ENCODE measurements at places on chromosomes 5 and 9. TPM values are rescaled to one million over a fixed set of nuclear protein-coding genes. Genes with fewer than 3 reads are reported as not detected.

The SCGB3A2 gene
- not detected for total RNA-seq

The ADAMTS19 gene
- total RNA-seq = not detected

The SGCD gene
- total RNA-seq = not detected

The C9orf50 gene
- total RNA-seq = not detected

The PCDHA6 gene
- not detected for total RNA-seq

The CKMT2 gene
- not detected for total RNA-seq

- DNase-seq = no peak
Measured at GRCh38 chr9:107706701-107707427, 217.3 kb upstream of the KLF4 start.

DNA sequence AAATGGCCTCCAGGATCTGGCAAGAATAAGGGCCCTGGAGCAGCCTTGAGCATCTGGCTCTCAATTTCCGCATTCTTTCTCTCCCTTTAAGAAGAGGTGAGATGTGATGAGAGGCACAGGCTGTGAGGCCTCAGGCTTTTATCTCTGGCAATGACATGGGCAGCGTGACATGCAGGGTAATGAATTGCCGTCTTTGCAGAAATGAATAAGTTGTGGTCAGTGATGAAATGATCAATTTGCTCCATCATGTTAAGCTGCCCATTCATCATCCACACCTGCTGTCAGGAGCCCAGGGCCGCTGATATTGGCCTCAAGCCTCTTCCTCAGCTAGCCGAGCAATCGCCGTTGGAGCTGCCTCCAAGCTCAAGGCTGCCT is 265.3 kb downstream of the TRIM32 start:
- no peak for DNase-seq

DNA sequence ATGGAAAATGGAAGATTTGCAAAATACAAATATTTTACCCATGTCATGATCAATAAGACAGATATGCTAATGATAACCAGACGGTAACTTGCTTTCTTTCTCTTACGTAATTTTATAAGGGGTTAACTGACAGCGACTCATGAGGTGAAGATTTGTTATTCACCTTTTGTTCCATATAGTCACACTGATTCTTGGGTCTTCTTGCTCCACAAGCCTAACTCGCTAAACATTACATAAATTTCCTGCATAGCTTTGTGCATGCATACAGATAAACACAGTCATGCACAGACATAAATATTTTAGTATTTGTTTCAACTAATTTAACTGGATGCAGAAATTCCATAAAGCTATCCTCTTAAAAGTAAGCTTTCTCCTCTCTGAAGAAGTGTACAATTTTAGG is 225.9 kb downstream of the VPS13A start:
- DNase-seq = no peak

GRCh38 chr9:37415011-37415719 is 7.3 kb upstream of the GRHPR start:
- peak; percentile 84 for DNase-seq

GRCh38 chr5:156681265-156681664 is 168.8 kb upstream of the PPP1R2B start:
- DNase-seq = no peak

GRCh38 chr9:78573205-78573604 is 276.3 kb downstream of the PSAT1 start:
- DNase-seq = no peak

DNA sequence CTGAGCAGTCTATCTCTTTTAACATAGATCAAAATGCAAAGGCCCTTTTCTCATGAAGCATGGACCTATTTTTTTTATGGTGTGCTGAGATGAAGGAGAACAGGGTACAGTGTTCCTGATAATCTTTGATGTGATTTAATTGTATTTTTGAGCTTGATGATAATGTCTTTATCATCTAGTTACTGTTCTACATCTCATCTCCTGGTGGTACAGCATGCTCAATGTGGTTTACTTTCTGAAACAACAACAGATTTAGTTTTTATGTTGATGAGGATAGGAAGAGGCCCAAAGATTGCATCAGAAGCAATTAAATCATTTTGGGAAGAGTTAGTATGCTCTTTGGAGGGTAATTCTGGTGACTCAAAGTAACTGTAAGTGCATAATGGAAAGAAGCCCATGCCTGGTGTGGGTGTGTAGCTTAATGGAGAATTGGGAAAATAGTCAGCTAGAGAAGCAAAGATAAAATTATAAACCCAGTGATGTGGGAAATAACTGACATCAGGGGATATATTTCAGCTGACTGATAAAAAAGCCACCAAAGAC is 123.0 kb upstream of the KCNN2 start:
- DNase-seq = no peak

All from activated T-cell treated with anti-CD3 and anti-CD28 coated beads, Interleukin-2, amount 50 U/mL, for 72 hours (primary cell).